Naive B cell (primary cell): ENCODE measurements at places on chromosomes 1 and 21. TPM values are rescaled to one million over a fixed set of nuclear protein-coding genes. Genes with fewer than 3 reads are reported as not detected.

GRCh38 chr1:27623327-27624212 is 11.4 kb downstream of the FGR start:
- no peak for DNase-seq

- DNase-seq, result no peak
Observed at GRCh38 chr1:38567401-38567800, 292.2 kb downstream of the RRAGC start.

DNA sequence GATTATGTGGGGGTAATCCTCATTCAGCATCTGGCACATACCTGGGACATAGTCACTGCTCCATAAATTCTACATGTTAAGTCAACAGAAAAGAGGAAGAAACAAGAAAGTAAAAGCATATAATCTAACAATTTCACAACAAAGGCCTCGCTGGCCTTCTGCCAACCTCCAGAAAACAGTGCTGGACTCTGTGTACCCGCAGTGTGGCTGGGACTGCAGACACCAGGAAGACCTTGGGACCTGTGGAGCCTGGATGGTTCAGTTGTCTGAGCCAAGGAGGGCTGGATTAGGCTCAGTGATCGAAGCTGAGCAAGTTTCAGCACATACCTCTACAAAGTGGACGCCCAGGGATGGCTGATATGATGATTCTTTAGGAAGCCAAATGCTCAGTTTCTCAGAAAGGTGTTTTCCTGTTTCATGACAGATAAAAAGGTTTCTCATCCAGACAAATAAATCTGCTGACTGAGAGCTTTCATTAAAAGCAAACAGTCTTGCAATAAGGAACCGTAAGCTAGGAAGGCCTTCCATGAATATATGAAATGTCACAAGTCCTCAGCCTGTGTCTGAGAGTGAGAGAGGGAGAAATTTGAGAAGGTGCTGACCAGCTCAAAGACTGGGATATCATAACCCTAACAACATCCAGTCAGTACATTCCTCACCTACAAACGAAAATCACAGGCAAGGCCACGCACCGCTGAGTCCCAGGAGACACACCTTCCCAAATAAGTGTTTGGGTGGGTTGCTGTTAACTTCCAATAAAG is 48.4 kb downstream of the CAPZB start:
- no peak for DNase-seq

DNA sequence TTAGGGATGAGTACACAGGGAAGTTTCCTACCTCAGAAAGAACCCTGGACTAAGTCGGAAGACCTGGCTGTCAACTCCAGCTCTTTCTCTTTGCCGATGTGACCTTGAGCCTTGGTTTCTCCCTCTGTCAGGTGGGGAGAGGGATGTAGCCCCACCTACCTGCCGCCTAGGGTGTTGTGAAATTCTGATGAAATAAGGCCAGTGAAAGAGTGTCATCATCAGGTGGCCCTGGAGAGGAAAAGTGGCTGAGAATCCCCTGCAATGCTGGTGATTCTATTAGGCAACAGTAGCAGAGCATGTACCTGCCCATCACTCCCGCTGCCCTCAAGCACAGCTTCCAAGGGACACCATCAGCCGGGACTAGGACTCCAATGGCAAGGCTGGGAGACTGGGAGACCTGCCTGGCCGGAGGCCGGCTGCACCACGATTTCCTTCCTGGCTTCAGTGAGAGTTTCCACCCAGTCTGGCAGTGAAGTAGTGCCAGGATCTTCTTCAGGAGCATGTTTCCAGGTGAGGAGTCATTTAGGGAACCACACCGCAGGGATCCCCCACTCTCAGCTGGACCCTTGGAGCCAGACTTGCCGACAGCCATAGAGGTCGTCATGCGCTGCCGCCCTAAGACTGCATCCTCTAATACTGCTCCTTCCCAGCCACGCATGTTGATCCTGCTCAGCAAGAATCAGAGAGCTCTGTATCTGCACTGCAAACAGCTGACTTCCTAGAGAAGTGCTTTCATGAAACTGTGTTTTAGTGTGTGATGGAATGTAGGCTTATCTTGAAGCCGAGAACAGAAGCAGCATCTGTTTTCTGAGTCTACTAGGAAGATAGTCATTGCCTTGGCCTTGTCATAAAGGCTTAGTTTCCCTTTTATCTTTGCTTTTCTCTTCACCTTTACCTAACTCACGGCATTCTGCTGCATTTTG is 88.0 kb upstream of the F3 start:
- no peak for DNase-seq

DNA sequence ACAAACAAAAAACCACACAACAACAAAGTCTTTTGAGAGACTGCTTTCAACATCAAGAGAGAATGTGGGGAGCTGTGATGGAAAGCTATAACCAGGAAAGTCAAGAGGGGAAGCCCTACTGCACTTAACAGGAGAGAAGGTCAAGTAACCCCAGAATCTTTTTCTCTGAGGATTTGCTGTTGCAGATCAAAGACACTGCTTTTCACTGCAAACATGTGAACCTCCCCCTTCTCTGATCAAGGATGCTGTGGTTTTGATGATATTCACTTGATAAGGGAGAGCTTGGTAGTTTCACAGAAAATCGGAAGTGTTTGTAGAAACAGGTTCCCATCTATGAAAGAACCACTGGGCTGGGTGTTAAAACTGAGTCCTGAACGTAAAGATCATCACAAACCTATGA is 4.8 kb downstream of the ETV3 start:
- DNase-seq, result no peak

- DNase-seq, result no peak
Observed at GRCh38 chr1:167658574-167659328, 28.7 kb downstream of the RCSD1 start.

GRCh38 chr1:179228783-179229213 is 679 bp downstream of the ABL2 start:
- DNase-seq, result no peak

GRCh38 chr1:236489710-236490377 is 33.9 kb upstream of the LGALS8 start:
- DNase-seq, result peak; percentile 24

DNA sequence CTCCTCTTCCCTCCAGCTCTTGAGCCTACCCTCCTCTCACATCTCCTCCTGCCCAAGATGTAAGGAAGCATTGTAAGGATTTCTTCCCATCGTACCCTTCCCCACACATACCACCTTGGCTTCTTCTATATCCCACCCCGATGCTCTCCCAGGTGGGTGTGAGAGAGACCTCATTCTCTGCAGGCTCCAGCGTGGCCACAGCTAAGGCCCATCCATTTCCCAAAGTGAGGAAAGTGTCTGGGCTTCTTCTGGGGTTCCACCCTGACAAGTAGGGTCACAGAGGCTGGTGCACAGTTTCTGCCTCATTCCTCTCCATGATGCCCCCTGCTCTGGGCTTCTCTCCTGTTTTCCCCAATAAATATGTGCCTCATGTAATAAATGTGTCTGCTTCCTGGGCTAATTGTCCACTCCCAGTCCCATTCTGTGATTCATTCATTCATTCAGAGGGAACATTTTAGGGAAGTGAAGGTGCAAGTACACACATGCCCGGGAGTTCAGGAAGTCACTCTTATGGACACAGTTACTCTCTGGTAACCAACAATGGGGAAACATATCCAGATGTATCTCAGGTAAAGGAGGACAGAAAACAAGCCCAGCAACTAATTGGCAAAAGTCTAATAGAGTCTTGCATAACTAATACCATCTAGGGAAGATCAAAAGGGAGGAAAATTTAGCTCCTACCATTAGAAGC is 1.9 kb downstream of the SPRR4 start:
- DNase-seq, result no peak

CRYZL1 gene
- 32.2 TPM for polyA plus RNA-seq

HS2ST1 gene
- 17.0 TPM for polyA plus RNA-seq

LHX4 gene
- 0.23 TPM for polyA plus RNA-seq
